ENCODE measurements at places on chromosomes 3 and 15.

DNA sequence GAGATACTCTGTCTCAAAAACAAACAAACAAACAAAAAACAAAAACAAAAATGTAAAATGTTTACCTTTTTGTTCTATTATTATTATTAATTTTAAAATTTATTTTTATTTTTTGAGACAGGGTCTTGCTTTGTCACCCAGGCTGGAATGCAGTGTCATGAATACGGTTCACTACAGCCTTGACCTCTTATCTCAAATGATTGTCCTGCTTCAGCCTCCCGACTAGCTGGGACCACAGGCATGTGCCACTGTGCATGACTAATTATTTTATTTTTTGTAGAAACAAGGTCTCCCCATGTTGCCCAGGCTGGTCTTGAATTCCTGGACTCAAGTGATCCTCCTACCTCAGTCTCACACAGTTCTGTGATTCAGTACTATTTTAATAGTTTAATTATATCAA lies 5.7 kb upstream of the SLC25A26 start:
- DNase-seq = no peak

GRCh38 chr15:80183306-80183705 lies 30.5 kb downstream of the FAH start:
- DNase-seq = no peak

DNA sequence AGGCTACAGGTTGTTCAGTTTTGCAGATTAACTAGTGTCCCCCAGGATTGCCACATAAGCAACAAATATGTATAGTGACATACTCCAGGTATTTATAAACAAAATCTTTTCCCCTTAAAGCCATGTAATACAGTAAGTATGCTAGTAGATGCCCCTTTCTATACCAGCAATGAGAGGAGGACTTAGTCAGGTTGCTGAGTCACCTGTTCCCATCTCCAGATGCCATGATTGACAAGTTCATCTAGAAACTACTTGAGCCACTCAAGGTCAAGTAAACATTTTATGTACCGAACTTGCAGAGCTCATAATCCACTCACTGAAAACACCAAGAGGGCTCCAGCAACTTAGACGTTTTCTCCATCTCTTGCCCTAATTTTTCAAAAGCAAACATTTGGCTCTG lies 18.2 kb downstream of the SLC9A9 start:
- no peak for DNase-seq

- DNase-seq = no peak
Measured at GRCh38 chr3:49279376-49279775, 2.3 kb upstream of the C3orf62 start.

GRCh38 chr15:56980473-56980872 lies 62.0 kb downstream of the TCF12 start:
- DNase-seq = no peak

- no peak for DNase-seq
Measured at GRCh38 chr3:56055546-56055945, 412.7 kb downstream of the ERC2 start.

GRCh38 chr15:80444680-80445251 lies 40.6 kb downstream of the ARNT2 start:
- DNase-seq = no peak

DNA sequence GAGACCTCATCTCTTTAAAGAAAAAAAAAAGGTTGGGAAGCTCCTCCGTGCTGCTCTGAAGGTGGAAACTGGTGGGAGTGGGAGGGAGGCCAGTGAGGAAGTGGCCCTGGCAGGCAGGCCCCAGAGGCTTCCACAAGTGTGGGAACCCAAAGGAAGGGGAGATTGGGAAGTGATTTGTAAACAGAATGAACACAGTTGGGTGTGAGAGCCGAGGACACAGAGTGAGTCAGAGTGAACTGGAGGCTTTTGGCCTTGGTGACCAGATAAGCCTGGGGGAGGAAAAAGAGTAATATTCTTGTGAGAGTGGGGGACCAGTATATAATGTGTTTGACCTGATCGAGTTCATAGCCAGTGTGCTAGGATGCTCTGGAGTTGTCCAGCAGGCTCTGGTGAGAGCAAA lies 23.0 kb downstream of the MKRN2 start:
- no peak for DNase-seq

- no peak for DNase-seq
Measured at GRCh38 chr15:40065166-40065565, 26.2 kb upstream of the SRP14 start.

GRCh38 chr15:34620814-34621213 lies 37.4 kb upstream of the GOLGA8B start:
- DNase-seq = no peak

- no peak for DNase-seq
Measured at GRCh38 chr3:55541016-55541415, 53.9 kb upstream of the WNT5A start.

DNA sequence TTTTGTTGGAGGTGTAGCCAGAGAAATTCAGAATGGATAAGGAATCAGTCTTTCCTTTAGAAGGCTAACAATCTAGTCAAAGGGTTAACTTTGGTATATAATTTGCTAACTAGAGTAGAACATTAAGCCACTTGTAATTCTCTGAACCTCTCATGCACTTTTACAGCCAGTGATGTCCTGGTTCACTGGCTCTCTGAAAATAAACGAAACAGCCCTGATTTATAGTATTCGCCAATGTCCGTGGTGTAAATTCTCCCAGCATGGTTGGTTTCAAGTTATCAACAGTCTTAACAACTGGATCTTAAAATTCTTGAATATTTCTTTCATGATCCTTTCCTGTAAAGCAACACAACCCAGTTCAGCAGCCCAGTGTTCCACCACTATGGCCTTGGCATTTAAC lies 500.4 kb upstream of the CDIN1 start:
- DNase-seq = no peak

GRCh38 chr3:130851277-130851676 lies 42.6 kb upstream of the ATP2C1 start:
- no peak for DNase-seq

- DNase-seq = no peak
Measured at GRCh38 chr15:64493641-64494040, 33.3 kb downstream of the ZNF609 start.

GRCh38 chr3:190767851-190768250 lies 94.6 kb downstream of the GMNC start:
- no peak for DNase-seq

DNA sequence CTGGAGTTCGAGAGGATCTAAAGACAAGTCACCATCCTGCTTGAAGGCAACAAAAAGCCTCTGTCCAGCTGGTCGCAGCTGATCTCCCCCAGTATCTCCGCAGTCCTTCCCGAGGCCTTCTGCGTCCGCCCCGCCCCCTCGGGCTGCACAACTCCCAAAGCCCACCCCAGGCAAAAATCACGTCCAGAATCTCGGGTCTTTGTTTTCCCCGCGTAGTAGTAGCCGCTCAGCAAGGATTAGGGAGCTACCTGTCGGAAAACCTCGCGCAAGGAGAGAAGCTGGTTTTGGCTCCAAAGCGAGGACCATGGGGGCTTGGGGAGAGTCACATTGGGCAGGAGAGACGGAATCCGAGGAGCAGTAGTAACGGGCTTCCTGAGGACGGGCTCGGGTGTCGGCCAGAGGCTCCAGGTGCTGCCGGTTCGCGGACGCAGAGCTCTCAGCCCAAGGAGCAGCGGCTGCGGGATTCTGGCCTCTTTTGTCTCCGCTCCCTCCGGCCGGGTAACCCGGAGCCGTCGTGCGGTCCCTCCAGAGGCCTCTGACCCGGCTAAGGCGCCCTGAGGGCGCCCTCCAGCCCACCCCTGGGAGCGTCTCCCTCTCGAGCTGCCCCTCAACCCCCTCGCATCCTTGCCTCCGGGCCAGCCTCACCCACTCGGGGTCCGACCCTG lies 401 bp downstream of the ZSCAN29 start:
- DNase-seq = no peak

DNA sequence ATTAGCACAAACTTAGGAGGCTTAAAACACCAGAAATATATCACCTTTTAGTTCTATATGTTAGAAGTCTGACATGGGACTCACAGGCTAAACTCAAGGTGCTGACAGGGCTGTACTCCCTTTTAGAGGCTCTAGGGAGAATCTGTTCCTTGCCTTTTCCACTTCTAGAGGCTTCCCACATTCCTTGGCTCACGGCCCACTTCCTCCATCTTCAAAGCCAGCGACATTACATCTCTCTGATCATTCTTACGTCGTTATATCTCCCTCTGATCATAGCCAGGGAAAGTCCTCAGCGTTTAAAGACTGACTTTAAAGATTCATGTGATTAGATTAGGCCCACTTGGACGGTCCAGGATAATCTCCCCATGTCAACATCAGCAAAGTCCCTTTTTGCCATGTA lies 166.3 kb downstream of the GREM1 start:
- no peak for DNase-seq

DNA sequence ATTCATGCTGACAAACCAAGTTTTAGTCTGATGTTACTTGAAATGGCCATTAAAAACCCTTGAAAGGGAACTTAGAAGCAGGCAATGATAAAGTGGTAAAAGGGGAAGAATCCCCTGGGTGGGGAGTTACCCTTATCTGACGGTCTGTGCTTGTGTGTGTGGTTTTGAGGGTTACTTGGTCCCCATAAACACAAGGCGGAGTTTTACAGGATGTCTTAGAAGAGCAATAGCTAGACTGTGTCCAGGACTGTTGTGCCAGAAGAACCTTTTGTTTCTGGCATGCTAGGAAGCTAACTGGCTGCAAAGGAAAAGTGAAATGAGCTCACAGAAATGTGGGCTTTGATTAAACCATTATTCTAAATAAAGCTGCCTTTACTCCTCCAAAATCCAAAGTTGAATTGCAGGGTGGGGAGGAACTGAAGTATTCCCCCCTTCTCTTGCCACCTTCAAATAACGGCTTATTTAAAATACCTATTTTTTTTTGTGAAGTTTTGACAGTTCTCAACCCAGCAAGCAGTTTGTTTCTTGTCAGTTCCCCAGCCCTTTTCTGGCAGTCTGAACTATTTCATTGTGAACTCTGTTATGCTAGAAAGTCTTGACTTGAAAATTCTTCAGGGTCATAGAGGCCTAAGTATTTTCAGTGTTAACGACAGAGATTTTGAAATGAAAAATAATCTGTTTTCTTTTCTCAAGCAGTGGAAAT lies 443.5 kb downstream of the OTOL1 start:
- no peak for DNase-seq

GRCh38 chr3:12107071-12107713 lies 51.5 kb downstream of the TIMP4 start:
- DNase-seq = no peak

DNA sequence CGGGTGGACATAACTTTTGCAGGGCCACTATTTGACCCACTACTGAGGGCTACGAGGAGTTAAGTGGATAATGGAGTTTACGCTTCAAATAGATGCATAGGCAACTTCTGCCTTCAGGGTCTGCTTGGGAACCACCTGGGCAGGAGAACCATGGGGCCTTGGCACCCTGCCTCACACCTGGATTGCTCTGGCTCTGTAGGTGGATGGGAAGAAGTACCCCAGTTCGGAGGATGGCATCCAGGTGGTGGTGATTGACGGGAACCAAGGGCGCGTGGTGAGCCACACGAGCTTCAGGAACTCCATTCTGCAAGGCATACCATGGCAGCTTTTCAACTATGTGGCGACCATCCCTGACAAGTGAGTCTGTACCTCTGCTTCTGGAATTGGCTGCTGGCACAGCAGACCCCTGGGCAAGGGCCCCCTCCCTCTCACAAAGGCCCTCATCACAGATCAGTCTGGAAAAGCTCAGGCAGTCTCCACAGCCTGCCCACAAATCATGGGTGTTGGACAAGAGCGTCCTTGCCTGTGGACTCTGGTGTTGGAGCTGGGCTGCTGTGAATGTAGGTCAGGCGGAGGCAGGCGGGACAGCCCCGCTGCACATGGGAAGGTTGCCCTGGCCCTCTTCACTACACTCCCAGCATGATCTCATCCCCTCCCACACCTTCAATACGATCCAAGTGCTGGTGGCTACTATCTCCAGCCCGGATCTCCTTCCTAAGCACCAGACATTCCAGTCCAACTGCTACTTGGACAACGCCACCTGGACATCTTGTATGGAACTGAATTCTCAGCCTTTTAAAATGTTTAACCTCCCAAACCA lies 46.7 kb downstream of the MESD start:
- DNase-seq = no peak

Measured in NCI-H1105 (cell line).